ENCODE measurements at places on chromosomes 3 and 15.
A peak's percentile ranks its signal among the peaks of the same experiment; 100 is the strongest.

- H3K27ac ChIP-seq, result no peak overlapping the region
- no peak for DNase-seq
- H3K27me3 ChIP-seq, result no peaks in the 10 kb centered on the region
- no peaks in the 10 kb centered on the region for H3K36me3 ChIP-seq
Measured at GRCh38 chr3:166570102-166570501, 732.9 kb upstream of the BCHE start.

- no peaks in the 10 kb centered on the region for H3K27me3 ChIP-seq
- no peaks in the 10 kb centered on the region for H3K36me3 ChIP-seq
- H3K27ac ChIP-seq, result no peak overlapping the region
- DNase-seq, result no peak
- H3K4me3 ChIP-seq, result no peak overlapping the region
- H3K4me1 ChIP-seq, result peaks cover 4% of the 10 kb centered on the region
Measured at GRCh38 chr3:185965496-185965895, 27.7 kb upstream of the TRA2B start.

- H3K36me3 ChIP-seq, result no peaks in the 10 kb centered on the region
- no peak overlapping the region for H3K27ac ChIP-seq
- no peak for DNase-seq
Measured at GRCh38 chr3:131370935-131371687, 10.5 kb upstream of the NUDT16 start.

- no peak overlapping the region for H3K27ac ChIP-seq
- H3K4me3 ChIP-seq, result no peak overlapping the region
- DNase-seq, result no peak
Measured at GRCh38 chr3:151315846-151316245, 774 bp downstream of the GPR87 start.

DNA sequence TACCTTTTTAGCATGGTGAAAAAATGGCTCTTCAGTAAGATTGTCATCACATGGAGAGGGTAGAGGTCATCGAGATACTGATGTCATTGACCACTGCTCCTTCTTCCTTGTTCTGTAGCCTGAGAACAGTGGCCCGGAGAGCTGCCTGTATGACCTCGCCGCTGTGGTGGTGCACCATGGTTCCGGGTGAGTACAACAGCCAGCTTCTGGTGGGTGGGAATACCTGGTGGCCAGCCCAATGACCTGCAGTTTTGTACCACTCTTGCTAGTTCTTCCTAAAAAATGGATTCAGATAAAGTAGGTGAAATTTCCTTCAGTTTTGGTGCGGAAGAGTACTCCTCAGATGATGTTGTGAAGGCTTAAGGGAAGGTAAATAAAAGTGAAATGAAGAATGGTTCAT lies 8.4 kb upstream of the FBXL22 start:
- H3K4me1 ChIP-seq, result no peaks in the 10 kb centered on the region
- no peak overlapping the region for H3K4me3 ChIP-seq
- peaks cover 8% of the 10 kb centered on the region for H3K36me3 ChIP-seq
- no peak overlapping the region for H3K27ac ChIP-seq
- no peak for DNase-seq
- H3K27me3 ChIP-seq, result no peaks in the 10 kb centered on the region

GRCh38 chr15:83612226-83612625 lies 41.7 kb upstream of the ADAMTSL3 start:
- H3K27ac ChIP-seq, result no peak overlapping the region
- DNase-seq, result no peak
- no peaks in the 10 kb centered on the region for H3K27me3 ChIP-seq
- no peaks in the 10 kb centered on the region for H3K4me1 ChIP-seq
- H3K36me3 ChIP-seq, result no peaks in the 10 kb centered on the region
- H3K4me3 ChIP-seq, result no peak overlapping the region

DNA sequence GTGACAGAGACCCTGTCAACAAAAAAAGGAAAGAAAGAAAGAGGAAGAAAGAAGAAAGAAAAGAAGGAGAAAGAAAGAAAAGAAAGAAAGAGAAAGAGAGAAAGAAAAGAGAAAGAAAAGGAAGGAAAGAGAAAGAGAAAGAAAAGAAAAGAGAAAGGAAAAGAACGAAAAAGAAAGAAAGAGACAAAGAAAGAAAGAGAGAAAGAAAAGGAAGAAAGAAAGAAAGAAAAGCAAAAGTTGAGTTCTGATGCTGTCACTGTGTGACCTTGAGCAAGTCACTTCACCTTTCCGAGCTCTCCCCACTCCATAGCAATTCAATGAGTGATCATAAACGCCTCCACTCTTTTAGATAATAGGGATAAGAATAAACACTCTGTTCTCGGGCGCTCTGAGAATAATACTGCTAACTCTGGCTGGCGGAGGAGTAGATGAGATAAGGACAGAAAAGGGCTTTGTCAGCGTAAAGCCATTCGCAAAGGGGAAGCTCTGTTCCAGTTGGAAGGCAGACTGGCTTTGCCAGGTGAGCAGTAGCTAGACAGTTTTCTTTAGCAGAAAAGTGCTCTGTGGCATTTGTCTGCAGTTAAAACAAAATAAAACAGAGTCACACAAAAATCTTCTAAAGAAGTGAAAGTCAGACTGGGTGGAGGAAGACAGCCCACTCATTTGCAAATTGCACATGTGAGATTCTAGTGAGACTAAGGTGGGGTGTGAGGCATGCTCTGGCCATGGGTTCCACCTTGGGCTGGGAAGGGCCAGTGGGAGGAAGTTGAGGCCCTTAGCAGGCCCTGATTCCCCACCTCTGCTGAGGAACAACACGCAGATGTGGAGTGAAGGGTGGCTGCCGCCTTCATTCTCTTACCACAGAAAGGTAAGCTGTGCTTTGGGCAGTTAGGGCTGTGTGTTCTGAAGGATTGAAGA lies 9.6 kb upstream of the FLNB start:
- H3K36me3 ChIP-seq, result no peaks in the 10 kb centered on the region
- no peak overlapping the region for H3K4me3 ChIP-seq
- H3K27me3 ChIP-seq, result no peaks in the 10 kb centered on the region
- H3K27ac ChIP-seq, result no peak overlapping the region
- no peak for DNase-seq
- H3K4me1 ChIP-seq, result no peaks in the 10 kb centered on the region

DNA sequence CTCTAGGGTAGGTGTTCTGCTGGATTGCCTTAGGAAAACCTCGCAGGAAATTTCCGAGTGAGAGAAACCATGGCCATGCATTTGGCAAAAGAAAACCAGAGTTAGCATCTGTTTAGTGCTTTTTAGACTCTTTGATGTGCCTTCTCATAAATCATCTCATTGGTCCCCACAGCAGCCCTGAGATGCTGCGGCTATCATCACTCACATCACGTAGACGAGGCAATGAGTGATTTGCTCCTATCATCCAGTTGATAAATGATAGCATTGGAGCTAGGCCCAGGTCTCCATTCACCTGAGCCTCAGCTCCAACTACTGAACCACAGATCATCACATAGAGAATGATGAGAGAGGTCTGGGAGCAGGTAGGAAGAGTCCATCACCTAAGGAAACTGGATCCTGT lies 111.1 kb downstream of the PDCD6IP start:
- no peak overlapping the region for H3K4me3 ChIP-seq
- no peak for DNase-seq
- no peak overlapping the region for H3K27ac ChIP-seq
- no peaks in the 10 kb centered on the region for H3K27me3 ChIP-seq
- no peaks in the 10 kb centered on the region for H3K36me3 ChIP-seq

GRCh38 chr3:197003461-197004385 lies 25.9 kb downstream of the MELTF start:
- DNase-seq, result peak; percentile 28
- H3K4me3 ChIP-seq, result peak overlapping the region; percentile 52
- no peak overlapping the region for H3K27ac ChIP-seq
- H3K36me3 ChIP-seq, result no peaks in the 10 kb centered on the region
- peaks cover 28% of the 10 kb centered on the region for H3K27me3 ChIP-seq
- H3K4me1 ChIP-seq, result peaks cover 8% of the 10 kb centered on the region

- peaks cover 19% of the 10 kb centered on the region for H3K4me1 ChIP-seq
- no peaks in the 10 kb centered on the region for H3K36me3 ChIP-seq
- peak overlapping the region; percentile 81 for H3K27ac ChIP-seq
- no peak for DNase-seq
Measured at GRCh38 chr3:48038971-48039481, 22.8 kb upstream of the MAP4 start.
